ENCODE measurements at places on chromosomes 2 and 18.

DNA sequence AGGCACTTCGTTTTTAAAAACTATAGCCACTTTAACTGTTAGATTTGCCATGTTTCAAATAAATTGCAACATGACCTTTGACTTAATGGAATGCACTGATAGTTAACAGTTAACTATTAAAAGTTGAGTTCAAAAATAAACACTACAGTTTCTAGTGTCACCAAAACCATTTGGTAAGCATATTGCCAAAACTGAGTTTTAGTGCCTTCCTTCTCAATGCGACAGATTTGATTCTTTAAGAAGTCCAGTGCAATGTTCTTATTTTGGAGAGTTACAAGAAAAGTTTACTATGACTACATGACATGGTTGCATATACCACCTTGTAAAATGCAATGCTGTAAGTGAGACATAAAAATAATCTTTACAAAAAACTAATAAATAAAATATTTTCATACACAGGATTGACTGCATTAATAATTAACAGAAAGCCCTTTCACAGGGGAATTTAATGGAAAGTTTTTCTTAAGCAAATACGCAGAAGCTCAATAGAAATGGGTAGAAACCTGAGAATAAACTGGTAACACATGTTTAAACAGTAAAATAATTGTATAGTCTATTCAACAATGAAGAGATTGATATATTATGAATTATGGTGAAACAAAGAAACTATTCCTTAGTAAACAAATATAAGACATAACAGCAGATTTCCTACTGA is 53.8 kb downstream of the GRB14 start:
- no peak for DNase-seq

GRCh38 chr18:29821544-29821943 is 1221.0 kb downstream of the DSC3 start:
- DNase-seq: no peak

- no peak for DNase-seq
Measured at GRCh38 chr2:121000804-121001203, 265.1 kb downstream of the GLI2 start.

GRCh38 chr2:20217041-20217970 is 7.6 kb downstream of the SDC1 start:
- no peak for DNase-seq

- no peak for DNase-seq
Measured at GRCh38 chr2:138104071-138104470, 139.8 kb downstream of the HNMT start.

DNA sequence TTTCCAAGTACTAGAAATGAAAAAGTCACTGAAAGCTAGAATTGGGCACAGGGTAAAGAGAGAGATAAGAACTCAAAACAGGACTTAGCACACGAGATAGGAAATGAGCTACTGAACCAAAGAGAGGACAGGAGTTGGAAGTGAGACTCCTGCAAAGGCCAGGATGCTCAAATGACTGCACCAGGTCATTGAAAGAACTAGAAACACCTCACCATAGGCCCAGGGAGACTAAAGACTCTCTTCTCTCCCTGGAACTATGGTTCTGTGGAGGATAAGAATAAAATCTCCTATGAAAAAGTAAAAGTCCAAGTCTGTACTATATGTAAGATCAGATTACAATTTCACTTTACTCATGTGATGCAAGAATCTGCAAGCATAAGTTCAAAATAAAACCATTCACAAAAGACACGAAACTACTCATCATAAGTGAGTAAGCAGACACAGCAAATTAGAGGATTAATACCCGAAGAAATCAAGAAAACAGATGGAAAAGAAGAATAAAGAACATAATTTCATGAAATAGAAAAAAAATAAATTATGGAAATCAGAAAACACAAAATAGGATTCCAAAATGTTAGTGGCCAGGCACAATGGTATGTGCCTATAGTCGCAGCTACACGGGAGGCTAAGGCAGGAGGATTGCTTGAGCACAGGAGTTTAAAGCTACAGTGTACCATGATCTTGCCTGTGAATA is 6.5 kb downstream of the NBAS start:
- DNase-seq: no peak

Data from iPS DF 6.9 (cell line).